ENCODE measurements at places on chromosomes 13 and 19.

- DNase-seq: no peak
Observed at GRCh38 chr13:106263801-106264200, 271.7 kb downstream of the EFNB2 start.

DNA sequence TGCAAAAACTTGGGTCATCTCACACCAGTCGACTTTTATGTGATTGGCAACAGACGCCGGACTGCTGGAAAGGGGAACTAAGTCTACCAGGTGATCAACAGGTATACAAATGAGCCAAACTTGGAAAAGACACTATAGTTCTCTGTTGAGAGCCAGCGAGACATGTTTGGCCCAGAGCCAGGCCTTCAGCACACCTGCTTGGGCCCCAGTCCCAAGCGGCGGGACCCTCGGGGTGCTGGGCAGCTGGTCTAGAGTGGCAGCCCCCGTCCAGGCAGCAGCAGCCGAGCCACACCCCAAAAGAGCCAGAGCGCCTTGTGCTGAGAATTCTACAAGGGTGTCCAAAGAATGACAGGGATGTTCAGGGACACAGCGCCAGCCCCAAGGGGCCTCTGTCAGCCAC, 28.0 kb downstream of the NAXD start:
- DNase-seq: no peak

- DNase-seq: no peak
Observed at GRCh38 chr19:37221136-37221535, 3.1 kb downstream of the ZNF383 start.

GRCh38 chr19:44939668-44940067, 2.4 kb upstream of the APOC4 start:
- no peak for DNase-seq

Measured in NCI-H446 treated with DMSO at 0.1 percent for 48 hours (cell line).